ENCODE measurements at places on chromosomes 4 and X. TPM values are rescaled to one million over a fixed set of nuclear protein-coding genes. Genes with fewer than 3 reads are reported as not detected.

MTMR8 gene
- 1.2 TPM for total RNA-seq

NSG1 gene
- total RNA-seq = 1.5 TPM

CT55 gene
- not detected for total RNA-seq

FOXP3 gene
- not detected for total RNA-seq

CXorf49 gene
- not detected for total RNA-seq

TMSB15C gene
- total RNA-seq = 3.8 TPM

PNCK gene
- total RNA-seq = 1.2 TPM

BEX2 gene
- 0.73 TPM for total RNA-seq
